OCI-M1 (cell line): ENCODE measurements at places on chromosomes 11 and 22.

DNA sequence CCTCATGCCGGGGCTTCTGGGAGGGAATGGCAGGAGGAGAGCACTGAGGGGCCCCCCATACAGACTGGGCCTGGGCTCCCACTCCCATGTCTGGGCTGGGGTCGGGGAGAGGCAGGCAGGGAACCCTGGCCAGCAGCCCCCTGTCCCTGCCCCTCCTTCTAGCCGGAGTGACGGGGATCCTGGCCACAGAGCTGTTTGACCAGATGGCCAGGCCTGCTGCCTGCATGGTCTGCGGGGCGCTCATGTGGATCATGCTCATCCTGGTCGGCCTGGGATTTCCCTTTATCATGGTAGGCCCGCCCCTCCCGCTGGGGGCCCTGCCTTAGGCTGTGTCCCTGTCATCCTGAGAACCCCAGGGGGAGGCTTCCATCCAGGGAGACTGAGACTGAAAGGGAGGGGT lies 10.0 kb upstream of the MIF start:
- DNase-seq, result no peak

DNA sequence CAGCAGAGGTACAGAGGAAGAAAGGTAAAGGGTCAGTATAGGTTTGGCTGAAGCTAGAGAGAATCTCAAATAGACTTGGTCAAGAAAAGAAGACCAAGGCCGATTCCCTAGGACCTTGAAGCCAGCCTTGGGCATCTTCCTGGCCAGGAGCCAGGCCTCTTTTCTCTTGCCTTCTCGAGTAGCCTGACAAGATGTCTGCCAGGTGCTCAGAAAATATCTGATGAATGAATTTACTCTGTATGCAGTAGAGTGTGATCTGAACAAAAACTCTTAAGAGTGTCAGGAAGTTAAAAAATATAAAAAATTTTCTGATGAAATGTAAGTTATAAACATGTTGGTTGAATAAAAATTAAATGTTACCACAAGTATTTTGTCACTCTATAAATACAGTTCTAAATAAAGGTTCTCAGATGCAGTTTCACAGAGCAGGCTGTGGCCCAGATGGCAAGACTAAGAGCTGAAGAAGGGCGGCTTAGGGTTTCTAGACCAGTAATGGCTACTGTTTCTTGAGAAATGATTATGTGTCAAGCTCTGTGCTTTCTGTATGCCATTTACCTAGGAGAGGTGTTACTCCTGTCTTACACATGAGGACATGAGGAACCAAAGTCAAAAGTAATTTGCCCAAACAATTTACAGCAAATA lies 98.1 kb downstream of the ATXN10 start:
- DNase-seq, result no peak

GRCh38 chr22:39789788-39790187 lies 103.8 kb downstream of the ENTHD1 start:
- no peak for DNase-seq

DNA sequence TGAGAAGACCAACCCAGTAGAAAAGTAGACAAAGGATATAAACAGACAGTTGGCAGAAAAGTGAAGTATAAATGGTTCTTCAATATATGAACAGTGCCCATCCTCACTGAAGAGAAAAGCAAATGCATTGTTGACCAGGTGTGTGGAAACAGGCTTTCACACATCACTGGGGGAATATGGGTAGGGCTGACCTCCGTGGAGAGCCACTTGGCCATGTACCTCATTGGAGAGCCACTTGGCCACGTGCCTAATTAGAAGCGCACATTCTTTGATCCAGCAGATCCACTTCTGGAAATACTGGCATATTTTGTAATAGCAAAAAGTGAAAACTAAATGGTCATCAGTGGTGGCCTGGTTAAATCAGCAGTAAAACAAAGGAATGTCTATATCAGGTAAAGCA lies 43.2 kb downstream of the PPP6R3 start:
- DNase-seq, result no peak

- no peak for DNase-seq
These were observed 428.1 kb downstream of the OPCML start for GRCh38 chr11:133104009-133104744.

DNA sequence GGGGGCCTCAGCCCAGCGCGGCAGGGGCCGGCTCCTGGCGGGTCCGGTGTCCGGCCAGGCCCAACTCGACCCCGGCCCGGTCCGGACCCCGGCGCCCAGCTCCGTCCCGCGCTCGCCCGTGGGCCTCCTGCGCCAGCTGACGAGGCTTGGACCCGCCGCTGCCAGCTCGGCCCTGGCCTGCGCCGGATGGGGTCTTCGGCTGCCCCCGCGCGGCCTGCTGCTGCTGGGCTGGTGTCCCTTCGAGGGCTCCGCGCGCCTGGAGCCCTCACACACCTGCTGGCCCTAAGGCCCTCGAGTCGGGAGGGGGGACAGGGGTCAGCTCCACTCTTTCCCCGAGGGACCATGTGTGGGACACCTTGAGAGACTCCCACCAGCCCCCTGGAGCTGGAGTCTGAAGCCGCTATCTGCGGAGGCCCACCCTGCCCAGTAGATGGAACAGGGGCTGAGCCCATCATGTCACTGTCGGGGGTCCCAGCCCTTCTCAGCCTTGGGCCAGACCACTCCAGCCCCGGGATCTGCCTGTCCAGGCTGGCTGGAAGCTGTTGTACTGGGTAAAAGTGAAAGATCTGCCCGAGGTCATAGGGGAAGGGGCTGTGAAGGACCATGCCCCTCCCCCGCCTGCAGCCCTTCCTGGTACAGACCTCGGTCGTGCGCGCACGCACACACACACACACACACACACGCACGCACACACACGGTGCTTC lies 768 bp upstream of the CDKN1C start:
- peak; percentile 16 for DNase-seq

DNA sequence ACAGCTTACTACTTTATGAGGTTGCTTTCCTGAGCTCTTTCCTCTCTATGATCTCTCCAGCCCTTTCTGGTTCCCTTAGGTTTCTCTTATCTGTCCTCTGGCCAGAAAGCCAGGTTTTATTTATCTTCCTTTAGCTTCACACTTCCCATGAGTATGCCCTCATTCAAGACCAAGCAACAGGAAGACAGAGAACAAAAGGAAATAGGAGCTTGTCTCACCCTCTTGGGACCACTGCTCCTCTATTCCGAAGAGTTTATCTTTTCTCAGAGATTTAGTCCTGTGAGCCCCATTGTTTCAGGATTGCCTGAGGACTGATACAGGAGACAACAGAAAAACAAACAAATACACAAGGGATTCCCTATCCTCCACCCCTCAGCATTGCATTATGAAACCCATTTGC lies 62.4 kb upstream of the CCDC179 start:
- DNase-seq, result peak; percentile 17

GRCh38 chr11:83864412-83865057 lies 578.4 kb upstream of the CCDC90B start:
- no peak for DNase-seq

- DNase-seq, result no peak
These were observed 258.0 kb downstream of the TENM4 start for GRCh38 chr11:79182794-79183193.
